ENCODE measurements at places on chromosomes 5 and 9.

GRCh38 chr5:104859437-104859836 lies 1296.8 kb upstream of the NUDT12 start:
- no peak for DNase-seq

- no peak for DNase-seq
Observed at GRCh38 chr5:78547731-78548615, 100.6 kb downstream of the LHFPL2 start.

DNA sequence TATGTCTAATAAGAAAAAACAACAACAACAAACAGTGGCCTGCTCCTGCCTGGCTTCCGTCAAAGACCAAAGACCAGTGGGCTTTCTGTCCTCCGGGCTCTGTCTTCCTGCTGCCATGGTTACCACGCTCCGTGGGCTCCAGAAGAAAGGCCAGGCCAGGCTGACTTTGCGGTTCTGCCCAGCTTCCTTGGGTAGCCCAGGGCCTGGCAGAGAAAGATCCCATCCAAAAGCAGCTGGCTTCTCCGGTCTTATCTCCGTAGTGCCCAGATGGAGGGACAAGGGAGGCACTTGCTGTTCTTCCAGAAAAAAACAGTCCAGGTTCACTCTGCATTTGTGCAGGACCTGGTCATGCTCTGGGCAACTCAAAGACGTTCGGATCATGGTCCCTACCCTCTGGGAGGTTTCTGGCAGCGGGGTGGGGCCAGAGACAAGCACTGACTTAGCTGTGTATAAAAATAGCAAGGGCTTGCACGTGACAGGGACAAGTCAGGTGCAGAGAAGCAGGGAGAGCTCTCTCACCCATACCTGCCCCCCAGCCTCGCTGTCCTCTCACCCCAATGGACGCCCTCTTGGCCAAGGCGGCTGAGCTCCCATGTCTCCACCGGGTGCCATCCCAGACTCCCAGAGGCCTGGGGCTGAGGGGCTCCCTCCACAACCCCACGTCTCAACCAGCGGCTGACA lies 212.2 kb downstream of the C9orf50 start:
- no peak for DNase-seq

DNA sequence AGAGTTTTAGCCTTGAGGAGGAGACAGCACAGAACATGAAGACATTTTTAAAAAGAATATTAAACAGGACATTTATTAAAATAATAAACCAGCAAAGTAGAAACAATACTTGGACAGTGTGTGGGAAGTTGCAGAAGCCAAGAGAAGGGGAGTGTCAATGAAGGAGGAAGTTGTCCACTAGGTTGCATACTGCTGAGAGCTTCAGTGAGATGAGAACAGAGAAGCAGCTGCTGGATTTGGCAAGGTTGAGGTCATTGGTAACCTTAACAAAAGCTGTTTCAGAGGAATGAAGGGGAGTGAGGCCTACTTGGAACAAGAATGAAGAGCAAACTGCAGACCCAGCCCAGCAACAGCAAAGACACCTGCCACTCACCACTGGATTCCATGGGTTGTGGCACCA lies 11.4 kb downstream of the BHMT start:
- DNase-seq = no peak

DNA sequence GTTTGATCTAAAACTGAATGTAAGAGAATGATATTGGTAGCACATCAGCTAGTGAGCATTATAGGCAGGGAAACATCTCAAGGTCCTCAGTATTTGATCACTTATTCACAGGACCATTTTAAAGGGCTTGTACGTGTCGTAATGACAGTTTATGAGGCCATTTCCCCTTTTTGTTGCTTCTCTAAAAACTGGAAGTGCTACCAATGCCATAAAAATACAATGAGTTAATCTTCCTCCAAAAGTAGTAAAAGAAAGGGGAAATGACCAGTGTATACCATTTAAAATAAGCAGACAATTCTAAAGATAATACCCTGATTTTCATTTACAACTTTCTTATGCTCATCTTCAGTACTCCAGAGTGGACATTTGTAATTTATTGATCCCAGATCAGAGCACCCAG lies 285.8 kb upstream of the PCSK5 start:
- DNase-seq = no peak

DNA sequence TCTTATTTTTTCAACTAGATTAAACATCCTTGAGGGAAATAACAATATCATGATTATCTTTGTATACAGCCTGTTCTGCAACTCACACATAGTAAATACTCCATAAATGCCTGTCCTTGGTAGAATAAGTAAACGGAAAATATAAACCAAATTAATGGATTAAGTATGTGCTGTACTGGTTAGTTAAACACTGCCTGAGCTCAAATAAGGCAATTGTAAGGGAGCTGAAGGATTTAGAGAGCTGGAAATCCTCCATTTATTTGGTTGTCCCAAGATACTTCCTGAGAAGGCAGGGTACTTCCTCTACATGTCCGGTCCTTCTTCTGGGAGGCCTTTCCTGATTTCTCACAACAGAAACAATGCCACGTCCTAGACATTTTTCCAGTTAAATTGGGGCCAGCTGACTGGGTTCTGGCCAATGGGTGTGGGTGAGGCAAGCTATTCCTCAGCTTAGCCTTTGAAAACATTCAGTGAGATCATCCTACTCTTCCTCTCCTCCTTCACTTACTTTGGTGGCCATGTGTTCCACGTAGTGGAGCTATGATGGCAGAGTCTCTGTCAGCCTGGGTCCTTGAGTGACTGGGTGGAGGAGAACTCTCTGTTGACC lies 8.5 kb upstream of the C1QTNF3 start:
- DNase-seq = no peak

GRCh38 chr9:136693490-136694162 lies 6.4 kb upstream of the AGPAT2 start:
- DNase-seq = no peak

DNA sequence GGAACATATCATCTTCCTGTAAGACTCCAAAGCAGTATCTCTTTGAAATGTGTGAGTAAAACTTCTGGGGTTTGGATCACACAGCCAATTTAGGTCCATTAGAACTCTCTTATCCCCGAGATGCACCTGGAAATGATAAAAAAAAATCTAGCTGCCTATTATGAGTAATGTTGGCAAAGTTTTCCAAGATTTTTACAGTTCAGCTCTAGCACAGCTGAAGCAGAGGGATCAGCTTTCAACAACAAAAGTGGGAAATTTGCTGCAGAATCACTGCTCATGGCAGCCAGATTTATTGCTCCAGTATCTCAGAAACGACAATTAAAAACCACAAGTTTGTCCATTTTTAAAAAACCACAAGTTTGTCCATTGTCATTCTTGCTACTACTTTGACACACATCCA lies 292.2 kb downstream of the IRX2 start:
- no peak for DNase-seq

- no peak for DNase-seq
Observed at GRCh38 chr5:139150367-139150999, 47.7 kb downstream of the SIL1 start.

DNA sequence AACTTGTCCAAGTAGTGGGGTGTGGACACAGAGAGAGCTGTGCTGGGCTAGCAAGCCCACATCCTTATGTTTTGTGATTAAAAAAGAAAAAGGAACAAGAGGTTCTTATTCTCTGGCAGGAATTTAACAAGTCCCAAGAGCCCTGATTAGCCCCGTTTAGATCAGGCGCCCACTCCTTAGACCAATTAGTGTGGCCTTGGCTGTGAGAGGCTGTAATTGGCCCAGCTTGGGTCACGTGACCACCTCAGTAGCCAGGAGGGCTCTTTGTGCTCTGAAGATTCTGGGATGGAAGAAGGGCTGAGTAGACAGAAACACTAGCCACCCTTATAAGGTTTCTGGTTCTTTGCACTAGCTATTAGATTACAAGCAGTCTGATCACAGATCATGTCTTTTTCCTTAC lies 31.1 kb downstream of the GCNT4 start:
- DNase-seq = no peak

- no peak for DNase-seq
Observed at GRCh38 chr5:69230181-69230580, 4.5 kb upstream of the CDK7 start.

GRCh38 chr5:174412374-174412773 lies 312.0 kb upstream of the MSX2 start:
- no peak for DNase-seq

DNA sequence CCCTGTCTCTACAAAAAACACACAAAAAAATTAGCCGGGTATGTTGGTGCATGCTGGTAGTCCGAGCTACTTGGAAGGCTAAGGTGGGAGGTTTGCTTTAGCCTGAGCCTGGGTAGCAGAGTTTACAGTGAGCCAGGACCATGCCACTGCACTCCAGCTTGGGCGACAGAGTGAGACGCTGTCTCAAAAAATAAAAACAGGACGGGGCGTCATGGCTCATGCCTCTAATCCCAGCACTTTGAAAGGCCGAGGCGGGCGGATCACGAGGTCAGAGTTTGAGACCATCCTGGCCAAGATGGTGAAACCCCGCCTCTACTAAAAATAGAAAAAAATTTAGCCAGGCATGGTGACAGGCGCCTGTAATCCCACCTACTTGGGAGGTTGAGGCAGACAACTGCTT lies 40.3 kb downstream of the UBE2D2 start:
- no peak for DNase-seq

- DNase-seq = no peak
Observed at GRCh38 chr9:5838884-5839571, 6.1 kb upstream of the ERMP1 start.

GRCh38 chr9:131470581-131470991 lies 32.1 kb upstream of the POMT1 start:
- no peak for DNase-seq

- no peak for DNase-seq
Observed at GRCh38 chr5:170316937-170317336, 19.4 kb upstream of the LCP2 start.

DNA sequence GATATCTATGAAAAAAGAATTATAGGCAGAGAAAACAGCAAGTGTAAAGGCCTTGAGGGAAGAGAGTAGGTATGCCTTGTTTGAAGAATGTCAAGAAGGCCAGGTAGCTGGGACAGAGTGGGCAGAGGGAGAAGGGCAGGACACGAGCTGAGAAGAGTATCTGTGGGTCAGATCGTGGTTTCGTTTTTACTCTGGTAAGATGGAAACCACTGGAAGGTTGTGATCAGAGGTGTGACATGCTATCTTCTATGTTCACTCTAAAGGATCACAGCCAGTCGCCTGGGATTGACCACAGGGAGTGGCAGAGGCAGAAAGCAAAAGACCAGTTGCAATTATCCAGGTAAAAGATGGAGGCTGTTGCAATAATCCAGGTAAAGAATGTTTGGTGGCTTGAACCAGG lies 12.6 kb upstream of the ARHGAP26 start:
- DNase-seq = no peak

GRCh38 chr9:137372693-137373610 lies 50.0 kb downstream of the EXD3 start:
- no peak for DNase-seq

- DNase-seq = no peak
Observed at GRCh38 chr5:170832241-170832640, 29.6 kb upstream of the RANBP17 start.

DNA sequence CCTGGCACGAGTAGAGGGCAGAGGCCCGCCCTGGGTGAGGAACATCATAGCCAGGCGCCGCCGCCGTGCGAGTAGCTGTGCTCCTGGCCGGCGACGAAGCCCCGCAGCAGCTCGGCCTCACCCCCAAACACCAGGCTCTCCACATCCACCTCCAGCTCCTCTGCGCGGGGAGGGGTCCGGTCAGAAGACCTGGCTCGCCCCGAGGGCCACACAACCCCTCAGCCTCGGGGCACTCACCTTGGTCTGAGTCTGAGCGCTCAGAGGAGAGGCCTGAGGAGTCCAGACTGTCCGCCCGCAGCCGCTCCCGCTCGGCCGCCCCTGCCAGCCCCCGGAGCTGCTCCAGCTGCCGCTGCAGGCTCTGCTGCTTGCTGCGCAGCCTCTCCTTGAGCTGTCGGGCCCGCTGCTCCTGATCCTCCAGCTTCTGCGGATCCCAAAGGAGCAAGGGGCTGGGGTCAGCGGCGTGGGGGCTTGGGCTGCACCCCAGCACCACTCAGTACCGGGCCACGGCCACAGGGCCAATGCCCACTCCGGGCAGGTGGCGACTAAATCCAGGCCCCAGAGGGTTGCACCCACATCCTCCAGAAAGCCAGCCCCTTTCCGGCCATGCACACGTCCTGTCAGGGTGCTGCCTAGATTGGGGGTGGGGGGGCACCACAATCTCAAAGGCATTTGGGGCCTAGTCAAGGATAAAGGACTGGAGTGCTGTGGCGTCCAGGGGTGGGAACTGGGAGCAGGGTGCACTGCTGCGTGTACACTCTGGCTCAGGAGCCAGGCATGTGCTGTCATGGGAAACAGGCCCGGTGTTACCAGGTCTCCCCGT lies 3.9 kb downstream of the MXD3 start:
- no peak for DNase-seq

Data from activated CD8-positive, alpha-beta memory T cell treated with anti-CD3 and anti-CD28 coated beads for 1 hour (primary cell).